ENCODE measurements at places on chromosomes 6 and 20.

DNA sequence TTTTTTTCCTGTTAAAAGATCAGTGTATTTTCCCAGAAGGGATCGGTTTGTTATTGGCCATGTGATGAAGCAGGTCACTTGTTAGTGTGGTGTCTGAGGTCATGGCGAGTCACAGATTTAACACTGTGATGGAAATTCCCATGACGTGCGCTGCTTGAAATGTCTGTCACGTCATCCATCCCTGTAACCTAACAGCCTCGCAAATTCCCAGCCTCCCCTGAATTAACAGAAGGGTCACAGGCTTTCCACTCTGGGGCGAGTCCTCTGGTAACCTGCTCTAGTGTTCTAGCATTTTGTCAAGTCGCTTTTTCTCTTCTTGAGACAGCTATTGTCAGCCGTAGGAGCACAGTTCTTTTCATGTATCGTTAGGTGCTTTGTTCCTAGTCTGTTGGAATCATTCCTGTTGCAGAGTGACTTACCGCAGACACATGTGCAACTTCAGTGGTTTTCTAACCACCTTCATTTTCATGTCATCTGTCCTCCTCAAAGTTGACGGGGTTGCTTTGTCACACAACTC lies 137.2 kb downstream of the MAP3K4 start:
- DNase-seq, result no peak

- DNase-seq, result no peak
Observed at GRCh38 chr6:151007076-151007475, 141.6 kb downstream of the MTHFD1L start.

GRCh38 chr6:106186714-106187113 lies 100.6 kb downstream of the PRDM1 start:
- DNase-seq, result no peak

DNA sequence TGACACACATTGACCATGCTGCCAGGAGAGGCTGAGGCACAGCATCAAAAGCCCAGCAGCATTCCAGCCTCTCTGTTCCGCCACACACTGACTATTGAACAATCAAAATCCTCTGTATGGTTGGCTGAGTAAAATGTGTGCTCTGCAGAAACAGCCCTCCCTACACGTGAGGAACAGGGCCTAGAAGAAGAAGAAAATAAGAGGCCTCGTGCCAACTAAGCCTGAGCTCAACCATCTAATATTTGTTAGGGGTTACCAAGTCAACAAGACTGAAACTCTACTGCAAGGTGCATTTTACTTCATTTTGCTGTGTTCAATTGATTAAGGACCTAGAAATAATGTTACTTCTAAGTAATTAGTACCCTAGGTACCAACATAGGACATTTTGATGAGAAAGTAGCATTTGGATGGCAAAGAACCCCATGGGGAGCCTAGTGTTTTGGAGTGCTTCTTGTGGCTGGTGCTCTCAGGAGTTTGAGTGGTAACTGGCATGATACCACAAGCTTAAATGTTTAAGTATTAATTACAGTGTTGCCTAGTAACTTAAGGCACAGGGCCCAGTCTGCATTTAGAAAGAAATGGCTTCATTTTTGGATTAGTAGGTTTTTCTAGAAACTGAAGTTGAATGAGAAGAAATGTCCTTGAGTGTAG lies 146.6 kb upstream of the PLN start:
- no peak for DNase-seq

- peak; percentile 85 for DNase-seq
Observed at GRCh38 chr6:6686748-6687601, 98.5 kb downstream of the LY86 start.

- DNase-seq, result no peak
Observed at GRCh38 chr20:33005132-33005566, 916 bp upstream of the SUN5 start.

DNA sequence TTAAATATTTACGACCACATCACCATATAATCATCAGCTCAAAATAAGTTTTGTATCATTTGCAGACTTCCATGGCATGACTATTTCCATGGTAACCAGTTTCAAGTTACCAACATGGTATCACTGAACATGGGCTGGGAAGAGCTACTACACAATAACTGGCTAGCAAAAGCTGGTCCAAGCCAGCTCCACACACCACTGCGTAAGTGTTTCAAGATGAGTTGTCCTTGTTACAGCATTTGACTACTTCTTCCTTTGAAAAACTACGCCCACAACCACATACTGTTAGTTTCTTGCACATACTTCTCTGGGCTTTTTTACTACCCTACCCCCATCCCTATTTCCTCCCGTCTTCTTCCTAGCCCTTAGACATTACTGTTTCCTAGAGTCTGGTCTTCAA lies 8.5 kb downstream of the CD164 start:
- DNase-seq, result no peak

DNA sequence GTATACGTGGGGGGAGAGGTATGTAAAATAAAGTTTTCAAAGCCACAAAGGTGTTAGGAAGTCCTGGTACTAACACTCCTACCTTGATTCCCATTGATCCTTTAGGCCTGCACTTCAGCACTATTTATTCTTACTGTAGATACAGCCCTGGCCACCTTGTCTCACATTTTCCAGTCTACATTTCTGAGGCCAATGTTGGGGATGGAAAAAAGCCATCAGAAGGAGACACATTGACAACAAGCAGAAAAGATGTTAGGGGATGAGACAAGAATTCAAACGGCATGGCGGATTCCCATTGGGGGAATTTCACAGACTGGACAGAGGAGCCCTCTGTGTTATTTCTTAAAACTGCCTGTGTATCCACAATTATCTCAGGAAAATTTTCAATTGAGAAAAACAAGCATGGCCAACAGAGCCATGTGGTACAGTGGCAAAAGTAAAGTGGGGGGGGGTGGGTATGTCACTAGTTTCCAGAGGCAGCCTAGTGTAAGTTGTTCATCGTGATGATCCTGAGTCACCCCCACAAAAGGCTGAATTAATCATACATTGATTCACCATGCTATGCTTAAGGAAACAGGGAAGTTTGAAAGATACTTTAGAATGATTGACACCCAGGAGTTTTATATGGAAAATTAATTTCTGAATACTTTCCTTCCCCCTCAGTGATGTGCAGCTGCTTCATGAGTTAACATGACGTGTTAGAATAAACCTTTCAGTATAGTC lies 40.5 kb downstream of the RREB1 start:
- DNase-seq, result no peak

GRCh38 chr6:3159805-3160781 lies 2.7 kb upstream of the TUBB2A start:
- no peak for DNase-seq

GRCh38 chr6:15485936-15486335 lies 176.9 kb downstream of the DTNBP1 start:
- DNase-seq, result no peak

GRCh38 chr6:79570129-79571029 lies 33.1 kb upstream of the LCA5 start:
- peak; percentile 84 for DNase-seq

DNA sequence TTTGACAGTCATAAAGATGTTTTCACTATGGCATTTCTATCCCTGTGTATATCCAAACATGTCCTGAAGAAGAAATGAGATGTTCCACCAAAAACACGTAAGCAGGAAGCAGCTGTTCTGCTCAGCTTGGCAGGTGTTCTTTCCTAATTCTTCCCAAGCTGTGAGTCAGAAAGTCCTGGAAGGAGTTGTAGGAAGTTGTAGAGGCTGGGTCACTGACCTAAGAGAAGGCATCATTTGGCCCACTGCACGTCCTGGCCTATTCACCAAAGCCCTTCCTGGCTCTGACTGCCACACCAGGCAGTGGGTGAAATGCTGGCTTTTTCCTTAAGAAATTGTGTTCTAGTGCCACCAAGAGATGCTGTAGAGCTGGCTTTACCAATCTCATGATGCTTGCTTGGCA lies 40.3 kb downstream of the STX11 start:
- no peak for DNase-seq

GRCh38 chr6:149176971-149177667 lies 140.4 kb upstream of the TAB2 start:
- DNase-seq, result no peak

GRCh38 chr6:154258064-154258757 lies 98.4 kb downstream of the IPCEF1 start:
- no peak for DNase-seq

DNA sequence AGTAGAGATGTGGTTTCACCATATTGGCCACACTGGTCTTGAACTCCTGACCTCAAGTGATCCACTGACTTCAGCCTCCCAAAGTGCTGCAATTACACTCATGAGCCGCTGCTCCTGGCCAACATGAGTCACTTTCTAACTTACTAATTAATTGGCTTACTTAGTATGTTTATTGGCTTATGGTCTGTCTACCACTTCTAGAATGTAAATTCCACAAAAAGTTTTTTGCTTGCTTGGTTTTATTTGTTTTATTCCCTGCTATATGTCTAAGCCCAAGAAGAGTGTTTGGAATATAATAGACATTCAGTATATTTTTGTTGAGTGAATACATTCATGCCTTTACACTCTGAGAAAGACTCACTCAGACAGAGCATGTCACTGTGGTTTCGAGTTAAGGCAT lies 86.0 kb downstream of the SAMD3 start:
- no peak for DNase-seq

DNA sequence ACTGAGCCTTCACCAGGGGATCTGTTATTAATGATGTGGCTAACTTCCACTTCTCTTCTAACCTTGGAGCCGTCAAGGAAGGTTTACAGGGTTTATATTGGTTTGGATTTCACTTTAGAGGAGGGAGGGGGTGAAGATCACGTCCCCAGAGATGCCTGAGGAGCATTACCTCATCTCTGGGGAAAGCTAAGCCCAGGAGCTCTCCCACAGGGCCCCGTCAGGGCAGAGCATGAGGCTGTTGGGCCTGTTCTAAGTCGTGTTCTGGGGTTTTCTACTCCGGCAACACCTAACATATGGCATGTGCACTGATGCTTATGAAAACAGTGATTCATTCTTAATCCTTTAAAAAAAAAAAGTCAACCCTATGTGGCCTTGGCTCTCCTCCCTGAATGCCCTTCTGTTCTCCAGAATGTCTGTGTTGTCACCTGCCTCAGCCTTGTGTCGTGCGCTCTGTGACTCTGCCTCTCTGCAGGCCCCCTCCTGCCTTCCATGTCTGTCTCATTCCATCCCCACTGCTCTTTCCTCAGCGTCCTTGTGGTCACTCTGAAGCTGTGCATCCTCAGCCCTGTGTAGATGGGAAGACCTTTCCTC lies 97.4 kb upstream of the JARID2 start:
- no peak for DNase-seq

- DNase-seq, result no peak
Observed at GRCh38 chr6:144655376-144655775, 370.2 kb downstream of the UTRN start.

GRCh38 chr20:57888591-57888990 lies 178.8 kb upstream of the PMEPA1 start:
- no peak for DNase-seq

DNA sequence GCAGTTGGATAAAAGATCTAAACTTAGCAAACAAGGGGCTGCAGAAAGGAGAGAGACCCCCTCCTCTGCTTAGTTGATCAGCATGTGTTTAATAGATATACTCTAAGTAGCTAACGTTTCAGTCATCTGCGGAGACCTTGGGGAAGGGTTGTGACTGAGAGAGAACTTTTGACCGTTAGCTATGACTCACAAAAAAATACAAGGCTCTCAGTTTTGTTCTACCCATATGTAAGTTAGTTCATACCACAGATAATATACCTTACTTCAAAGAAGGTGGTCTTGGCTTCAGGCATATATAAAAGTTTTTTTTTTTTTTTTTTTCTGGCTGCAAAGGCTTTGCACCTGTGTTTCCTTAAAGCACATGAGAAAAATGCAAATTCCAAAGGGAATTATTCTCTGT lies 258.9 kb downstream of the GJA1 start:
- DNase-seq, result no peak

- DNase-seq, result no peak
Observed at GRCh38 chr6:157608221-157609075, 214.6 kb upstream of the SNX9 start.

- peak; percentile 74 for DNase-seq
Observed at GRCh38 chr6:149190224-149190831, 127.2 kb upstream of the TAB2 start.

GRCh38 chr6:33427585-33428223 lies 7.8 kb downstream of the SYNGAP1 start:
- no peak for DNase-seq

- no peak for DNase-seq
Observed at GRCh38 chr20:3678198-3678597, 3.6 kb downstream of the ADAM33 start.

DNA sequence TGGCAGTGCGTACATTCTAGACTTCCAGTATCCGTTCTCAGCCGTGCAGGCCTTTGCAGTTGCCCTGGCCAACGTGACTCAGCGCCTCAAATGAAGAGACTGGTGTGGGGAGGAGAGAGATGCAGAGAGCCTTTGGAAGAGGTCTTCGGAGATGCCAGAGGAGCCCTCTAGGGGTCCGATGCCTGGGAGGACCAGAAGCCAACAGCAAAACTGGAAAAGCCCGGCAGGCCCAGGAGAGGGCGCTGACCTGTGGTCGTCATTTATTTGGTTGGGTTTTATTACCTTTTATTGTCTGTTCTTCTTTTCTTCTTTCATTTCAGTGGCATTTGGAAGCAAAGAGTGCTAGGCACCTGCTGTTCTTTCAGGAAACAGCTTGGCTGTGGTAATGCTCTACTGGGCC lies 53.3 kb upstream of the TMEM181 start:
- peak; percentile 79 for DNase-seq

- DNase-seq, result no peak
Observed at GRCh38 chr6:157281570-157281969, 41.7 kb downstream of the TMEM242 start.

GRCh38 chr6:106087548-106088325 lies 1.6 kb downstream of the PRDM1 start:
- no peak for DNase-seq

- no peak for DNase-seq
Observed at GRCh38 chr20:19110881-19111460, 101.5 kb upstream of the SLC24A3 start.

- no peak for DNase-seq
Observed at GRCh38 chr20:46435146-46435545, 28.7 kb upstream of the ELMO2 start.

DNA sequence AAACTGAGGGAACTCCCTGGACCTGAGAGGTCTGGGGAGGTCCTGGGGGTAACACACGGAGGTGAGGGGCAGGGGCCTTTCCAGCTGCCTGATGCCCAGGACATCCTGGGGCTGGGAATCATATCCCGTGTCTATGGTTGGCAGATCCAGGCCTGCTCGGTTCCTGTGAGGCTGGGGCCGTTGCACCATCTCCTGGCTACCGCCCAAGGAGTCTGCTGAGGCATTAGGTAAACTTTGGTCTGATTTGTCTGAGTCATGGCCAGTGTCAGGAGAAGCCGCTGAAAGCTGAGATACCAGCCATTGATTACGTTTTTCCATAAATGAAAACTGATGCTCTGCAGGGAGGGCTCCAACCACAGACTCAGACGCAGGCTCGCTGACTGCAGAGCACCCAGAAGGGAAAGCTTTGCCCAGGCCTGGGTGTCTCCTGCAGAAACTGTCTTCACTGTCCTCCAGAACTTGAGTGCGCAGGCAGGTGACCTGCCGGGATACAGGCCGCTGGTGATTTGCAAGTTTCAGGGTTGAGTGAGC lies 14.2 kb downstream of the TRAF3IP2 start:
- no peak for DNase-seq

GRCh38 chr6:48994811-48995210 lies 468.2 kb downstream of the MMUT start:
- DNase-seq, result peak; percentile 12

Data from iPS DF 19.7 (cell line).